Left ventricle myocardium inferior (tissue), 1 donor: ENCODE measurements at places on chromosomes 3 and 15. TPM values are rescaled to one million over a fixed set of nuclear protein-coding genes. Genes with fewer than 3 reads are reported as not detected.

DNA sequence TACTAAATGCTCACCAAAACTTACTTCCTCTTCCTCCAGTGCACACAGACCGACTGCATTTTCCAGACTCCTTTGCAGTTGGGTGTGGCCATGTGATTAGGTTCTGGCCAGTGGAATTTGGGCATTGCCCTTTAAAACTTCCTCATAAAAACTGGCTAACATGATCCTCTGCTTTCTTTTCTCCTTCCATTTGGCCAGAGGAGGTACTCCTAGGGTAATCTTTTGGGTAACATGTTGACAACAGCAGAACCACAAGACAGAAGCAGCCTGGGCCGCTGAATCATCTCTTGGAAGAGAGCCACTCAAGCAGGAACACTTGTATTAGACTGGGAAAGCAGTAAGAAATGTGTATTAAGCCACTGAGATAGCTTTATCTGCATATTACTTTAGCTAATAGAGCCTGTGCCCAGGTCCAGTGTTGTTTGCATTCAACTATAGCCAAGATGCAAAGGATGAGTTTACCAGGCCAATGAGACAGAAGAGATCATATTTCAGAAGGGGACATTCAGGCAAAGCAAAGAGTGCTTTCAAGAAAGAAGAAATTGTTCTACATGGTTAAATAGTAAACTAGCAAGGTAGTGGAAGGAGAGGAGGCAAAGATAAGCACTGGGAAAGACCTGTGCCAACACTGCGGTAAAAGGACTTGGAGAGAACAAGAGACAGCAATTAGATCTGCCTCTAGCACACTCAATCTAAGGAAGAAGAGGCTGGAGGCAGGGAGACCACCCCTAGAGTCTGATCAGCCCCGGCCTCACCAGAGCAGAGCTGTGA lies 79.8 kb downstream of the PLCH1 start:
- peak; percentile 65 for DNase-seq

DNA sequence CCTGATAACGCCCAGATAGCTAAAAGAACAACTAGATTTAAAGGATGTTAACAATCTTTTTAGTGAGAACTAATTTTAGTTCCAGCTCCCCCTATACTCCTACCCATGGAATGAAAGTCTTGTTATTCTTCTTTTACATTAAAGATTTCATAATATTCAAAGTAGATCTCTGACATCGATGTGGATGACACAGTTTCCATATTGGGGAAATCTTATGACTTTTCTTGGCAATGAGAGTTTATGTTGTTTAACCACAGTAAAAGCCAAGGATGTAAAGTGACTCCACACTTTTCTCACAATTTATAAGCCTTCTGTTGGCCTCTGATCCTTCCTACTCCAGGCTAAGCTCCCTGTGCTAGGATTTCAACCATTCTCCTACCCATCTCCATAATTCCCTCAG lies 332.6 kb upstream of the KCNMB2 start:
- DNase-seq, result no peak

- no peak for DNase-seq
These were observed 57.2 kb upstream of the FBN1 start for GRCh38 chr15:48702569-48703236.

- no peak for DNase-seq
These were observed 168.1 kb upstream of the MYRIP start for GRCh38 chr3:39641274-39641673.

- DNase-seq, result no peak
These were observed 26.4 kb upstream of the ZBED2 start for GRCh38 chr3:111621535-111621934.

GRCh38 chr3:122916084-122916483 lies 111.5 kb downstream of the SEMA5B start:
- no peak for DNase-seq

- no peak for DNase-seq
These were observed 20.5 kb downstream of the TRPM1 start for GRCh38 chr15:31081056-31081455.

DNA sequence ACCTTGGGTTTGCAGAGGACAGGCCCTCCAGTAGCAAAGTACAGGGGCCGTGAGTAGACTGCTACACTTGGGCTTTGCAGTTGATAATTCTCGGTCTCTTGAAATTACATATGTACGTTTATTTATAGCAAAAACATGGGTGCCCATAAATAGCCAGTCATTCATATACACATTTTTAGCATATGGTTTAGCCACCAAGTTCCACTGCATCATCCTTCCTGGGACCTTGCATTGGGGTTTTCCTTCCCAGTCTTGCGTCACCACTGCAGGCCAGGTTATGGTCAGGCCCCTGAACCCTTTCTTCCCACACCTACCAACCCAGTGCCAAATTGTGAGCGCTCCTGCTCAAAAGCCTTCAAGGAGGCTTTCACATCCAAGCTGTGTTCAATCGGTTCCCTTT lies 12.7 kb downstream of the KLHL25 start:
- no peak for DNase-seq

VPS13C gene
- 32.9 TPM for total RNA-seq

C3orf20 gene
- total RNA-seq, result not detected

SMCO1 gene
- total RNA-seq, result 73.0 TPM

CYP8B1 gene
- total RNA-seq, result not detected

MESP2 gene
- total RNA-seq, result 0.27 TPM

ISL2 gene
- not detected for total RNA-seq

SOX14 gene
- not detected for total RNA-seq

MYZAP gene
- 934 TPM for total RNA-seq
